ENCODE measurements at places on chromosomes 1 and 21. TPM values are rescaled to one million over a fixed set of nuclear protein-coding genes. Genes with fewer than 3 reads are reported as not detected.
A peak's percentile ranks its signal among the peaks of the same experiment; 100 is the strongest.

GRCh38 chr1:151626740-151627334, 15.0 kb downstream of the SNX27 start:
- no peak overlapping the region for H3K27ac ChIP-seq
- H3K36me3 ChIP-seq, result no peaks in the 10 kb centered on the region
- no peak overlapping the region for H3K4me3 ChIP-seq
- no peak for DNase-seq
- peaks cover 1% of the 10 kb centered on the region for H3K4me1 ChIP-seq

DNA sequence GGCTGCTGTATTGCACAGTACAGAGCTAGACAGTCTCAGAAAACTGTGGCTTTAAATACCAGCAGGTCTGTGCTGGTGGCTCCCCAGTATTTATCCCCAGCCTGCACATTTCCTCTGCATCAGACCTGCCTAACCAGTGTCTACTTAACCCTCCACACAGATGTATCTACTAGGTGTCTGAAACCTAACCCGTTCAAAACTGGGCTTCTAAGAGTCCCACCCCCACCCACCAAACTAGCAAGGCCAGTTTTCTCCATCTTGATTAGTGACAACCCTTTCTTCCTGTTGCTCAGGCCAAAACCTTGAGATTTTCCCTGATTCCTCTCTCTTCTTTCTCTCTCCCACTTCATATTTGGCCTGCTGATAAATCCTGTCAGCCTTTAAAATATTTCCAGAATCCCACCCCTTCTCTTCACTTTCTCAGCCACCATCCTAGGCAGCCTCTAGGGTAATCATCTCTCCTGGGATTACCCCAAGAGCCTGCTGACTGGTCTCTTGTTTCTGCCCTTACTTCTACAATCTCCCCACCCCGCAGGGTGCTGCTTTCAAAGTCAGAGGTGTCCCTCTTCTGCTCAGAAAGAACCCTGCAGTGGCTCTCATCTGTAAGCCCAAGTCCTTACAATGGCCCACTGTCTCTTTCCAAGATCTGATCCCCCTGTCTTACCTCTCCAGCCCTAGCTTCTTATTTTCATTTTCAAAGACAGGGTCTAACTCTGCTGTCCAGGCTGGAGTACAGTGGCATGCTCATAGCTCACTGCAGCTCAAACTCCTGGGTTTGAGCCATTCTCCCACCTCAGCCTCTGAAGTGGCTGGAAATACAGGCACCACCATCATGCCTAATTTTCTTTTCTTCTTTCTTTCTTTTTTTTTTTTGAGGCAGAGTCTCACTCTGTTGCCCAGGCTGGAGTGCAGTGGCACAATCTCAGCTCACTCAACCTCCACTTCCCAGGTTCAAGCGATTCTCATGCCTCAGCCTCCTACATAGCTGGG, 45.2 kb downstream of the H3-3A start:
- no peaks in the 10 kb centered on the region for H3K36me3 ChIP-seq
- no peak for DNase-seq
- no peaks in the 10 kb centered on the region for H3K27me3 ChIP-seq
- no peak overlapping the region for H3K4me3 ChIP-seq
- H3K4me1 ChIP-seq, result peaks cover 20% of the 10 kb centered on the region

DNA sequence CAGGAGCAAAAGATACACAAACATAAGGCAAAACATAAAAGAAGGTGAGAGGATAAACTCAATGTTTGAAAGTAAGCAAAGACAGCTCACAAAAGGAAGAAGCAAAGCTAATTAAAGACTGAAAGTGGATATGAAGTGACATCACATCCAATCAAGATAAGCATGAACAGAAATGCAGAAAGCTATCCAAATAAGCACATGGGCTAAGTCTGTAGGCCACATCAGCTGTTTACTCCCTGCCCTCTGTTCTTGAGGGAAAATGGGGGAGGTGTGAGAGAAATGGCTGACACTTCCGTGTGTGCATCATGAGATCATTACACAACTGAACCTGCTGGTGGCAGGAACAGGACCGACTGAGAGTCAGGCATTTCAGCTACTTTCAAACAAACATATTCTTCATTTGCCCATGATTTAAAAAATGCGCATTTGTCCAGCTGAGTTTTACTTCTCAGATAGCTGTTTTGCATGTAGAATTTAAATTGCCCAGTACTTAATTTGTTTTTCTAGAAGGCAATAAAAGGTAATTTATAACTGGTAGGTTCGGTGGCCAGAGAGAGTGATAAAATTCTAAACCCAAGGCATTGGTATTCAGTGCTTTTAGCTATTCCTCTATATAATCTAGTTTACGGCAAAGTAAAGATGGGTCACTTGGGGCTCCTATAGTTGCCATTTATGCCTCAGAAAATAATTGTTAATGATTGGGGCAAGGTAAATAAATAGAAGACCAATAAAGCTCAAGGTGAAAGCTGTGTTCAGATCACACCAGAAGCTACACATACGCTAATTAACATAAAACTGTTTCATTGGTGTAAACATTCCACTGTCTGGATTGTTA, 27.2 kb upstream of the MAN1A2 start:
- no peak overlapping the region for H3K4me3 ChIP-seq
- H3K4me1 ChIP-seq, result peaks cover 6% of the 10 kb centered on the region
- no peaks in the 10 kb centered on the region for H3K27me3 ChIP-seq
- no peak for DNase-seq
- no peak overlapping the region for H3K27ac ChIP-seq

- H3K4me1 ChIP-seq, result no peaks in the 10 kb centered on the region
- DNase-seq, result no peak
- H3K27ac ChIP-seq, result no peak overlapping the region
- no peak overlapping the region for H3K4me3 ChIP-seq
- no peaks in the 10 kb centered on the region for H3K36me3 ChIP-seq
These were observed 30.5 kb downstream of the SIM2 start for GRCh38 chr21:36729310-36729970.

DNA sequence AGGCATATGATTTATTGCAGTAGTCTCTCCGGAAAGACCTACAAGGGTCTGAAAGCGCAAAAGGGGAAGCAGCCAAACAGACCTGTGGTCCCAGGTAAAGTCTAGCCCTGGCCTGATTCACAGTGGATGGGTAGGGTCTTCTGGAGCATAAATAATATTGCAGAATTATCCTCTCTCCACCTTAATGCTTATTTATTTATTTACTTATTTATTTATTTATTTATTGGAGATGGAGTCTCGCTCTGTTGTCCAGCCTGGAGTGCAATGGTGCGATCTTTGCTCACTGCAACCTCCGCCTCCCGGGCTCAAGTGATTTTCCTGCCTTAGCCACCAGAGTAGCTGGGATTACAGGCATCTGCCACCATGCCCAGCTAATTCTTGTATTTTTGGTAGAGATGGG, 11.8 kb upstream of the KLHDC8A start:
- no peaks in the 10 kb centered on the region for H3K36me3 ChIP-seq
- H3K27me3 ChIP-seq, result no peaks in the 10 kb centered on the region
- H3K4me3 ChIP-seq, result no peak overlapping the region
- no peak overlapping the region for H3K27ac ChIP-seq
- no peak for DNase-seq
- H3K4me1 ChIP-seq, result peaks cover 6% of the 10 kb centered on the region

The SMPDL3B gene
- total RNA-seq, result 2.0 TPM

DNA sequence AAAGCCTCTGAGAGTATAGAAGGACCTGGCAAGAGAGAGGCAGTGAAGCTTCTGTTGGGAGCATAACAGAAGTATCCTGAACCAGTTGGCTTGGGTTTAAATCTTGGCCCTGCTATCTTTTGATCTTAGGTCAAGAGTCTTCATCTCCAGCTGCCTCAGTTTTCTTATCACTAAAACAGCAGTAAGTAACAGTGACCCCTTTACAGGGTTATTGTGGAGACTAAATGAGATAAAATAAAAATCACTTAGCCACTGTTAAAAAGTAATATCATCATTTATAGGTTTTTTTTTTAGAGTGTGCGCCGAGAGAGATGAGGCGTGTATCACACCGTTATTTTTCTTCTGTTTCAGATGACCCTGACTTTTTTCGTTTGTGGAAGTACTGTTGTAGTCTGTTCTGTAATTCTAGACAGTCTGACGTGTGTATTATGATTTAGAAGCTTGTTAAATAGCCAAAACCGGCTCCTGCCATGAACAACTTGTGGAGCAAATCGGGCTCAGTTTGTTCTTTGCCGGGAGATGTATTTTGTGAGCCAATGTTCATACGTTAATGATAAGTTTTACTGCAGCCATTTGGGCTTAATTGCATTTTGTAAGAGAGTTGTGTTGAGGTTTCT, 1.1 kb downstream of the THRAP3 start:
- H3K36me3 ChIP-seq, result no peaks in the 10 kb centered on the region
- no peaks in the 10 kb centered on the region for H3K27me3 ChIP-seq
- H3K27ac ChIP-seq, result peak overlapping the region; percentile 97
- H3K4me1 ChIP-seq, result peaks cover 54% of the 10 kb centered on the region

The CELA2A gene
- not detected for total RNA-seq

The KPRP gene
- 1.2 TPM for total RNA-seq

DNA sequence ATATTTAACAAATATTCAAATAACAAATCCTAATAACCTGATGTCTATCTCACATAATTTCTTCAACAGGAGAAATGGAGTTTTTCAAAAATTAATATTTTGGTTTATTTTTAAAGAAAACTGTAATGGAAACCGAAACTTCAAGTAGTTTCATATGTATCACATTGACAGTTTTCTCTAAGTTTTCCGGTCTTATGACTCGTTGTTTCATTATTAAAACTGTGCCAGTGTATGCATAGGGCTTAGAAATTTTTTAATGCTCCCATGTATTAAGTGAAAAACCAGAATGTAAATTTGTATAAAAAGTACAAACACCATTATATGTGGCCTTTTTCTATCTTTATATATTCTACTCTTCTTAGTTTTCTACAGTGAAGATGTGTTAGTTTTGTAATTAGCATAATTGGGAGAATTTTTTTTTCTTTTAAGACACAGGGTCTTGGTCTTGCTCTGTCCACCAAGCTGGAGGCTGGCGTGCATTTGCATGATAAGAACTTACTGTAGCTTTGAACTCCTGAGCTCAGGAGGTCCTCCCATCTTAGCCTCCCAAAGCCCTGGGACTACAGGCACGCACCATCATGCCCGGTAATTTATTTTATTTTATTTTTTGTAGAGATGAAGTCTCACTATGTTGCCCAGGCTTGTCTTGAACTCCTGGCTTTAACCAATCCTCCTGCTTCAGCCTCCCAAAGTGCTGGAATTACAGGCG, 43.9 kb upstream of the SAMSN1 start:
- H3K4me1 ChIP-seq, result no peaks in the 10 kb centered on the region
- H3K4me3 ChIP-seq, result no peak overlapping the region
- no peaks in the 10 kb centered on the region for H3K36me3 ChIP-seq
- H3K27ac ChIP-seq, result no peak overlapping the region

DNA sequence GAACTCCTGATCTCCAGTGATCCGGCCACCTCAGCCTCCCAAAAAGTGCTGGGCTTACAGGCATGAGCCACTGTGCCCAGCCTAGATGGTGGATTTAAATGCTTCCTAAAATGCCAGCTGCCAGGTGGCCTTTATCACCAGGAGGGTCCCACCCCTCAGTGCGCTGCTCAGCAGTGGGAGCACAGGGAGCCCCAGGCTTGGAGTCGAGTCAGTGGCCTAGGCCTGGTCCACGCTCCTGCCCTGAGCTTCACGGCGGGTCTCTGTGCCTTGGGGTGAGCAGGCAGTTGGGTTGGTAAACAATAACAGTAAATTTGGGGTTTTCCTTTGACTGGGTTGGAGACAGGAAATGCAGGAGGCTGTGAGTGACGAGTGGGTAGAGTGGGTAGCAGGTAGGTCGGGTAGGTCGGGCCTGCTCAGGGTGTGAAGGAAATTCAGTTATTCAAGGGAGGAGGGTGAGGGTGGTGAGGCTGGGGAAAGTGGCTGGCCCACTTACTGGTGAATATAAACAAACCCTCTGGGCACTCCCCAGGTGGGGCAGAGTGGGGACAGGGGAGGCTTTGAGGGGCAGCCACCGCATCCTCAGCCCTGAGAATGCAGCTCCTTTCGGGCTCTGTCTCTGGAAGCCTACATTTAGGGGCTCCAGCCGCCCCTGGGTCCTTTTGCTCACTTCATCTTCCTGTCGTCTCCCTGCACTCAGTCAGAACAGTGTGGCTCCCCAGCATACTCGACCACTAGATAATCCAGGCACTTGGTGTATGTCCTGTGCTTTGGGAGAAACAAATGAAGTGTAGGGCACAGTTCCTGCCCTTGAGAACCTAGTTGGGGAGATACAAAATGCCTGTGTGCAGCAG, 33.5 kb upstream of the IL19 start:
- peaks cover 16% of the 10 kb centered on the region for H3K36me3 ChIP-seq
- H3K4me3 ChIP-seq, result no peak overlapping the region
- no peak for DNase-seq
- no peaks in the 10 kb centered on the region for H3K27me3 ChIP-seq

The DNAJC28 gene
- total RNA-seq, result 1.5 TPM

GRCh38 chr21:45584786-45585185, 42.5 kb upstream of the SLC19A1 start:
- no peak overlapping the region for H3K4me3 ChIP-seq
- no peaks in the 10 kb centered on the region for H3K36me3 ChIP-seq
- DNase-seq, result no peak
- no peaks in the 10 kb centered on the region for H3K27me3 ChIP-seq
- peaks cover 2% of the 10 kb centered on the region for H3K4me1 ChIP-seq

GRCh38 chr21:16124378-16125138, 394.8 kb downstream of the USP25 start:
- peaks cover 13% of the 10 kb centered on the region for H3K4me1 ChIP-seq
- H3K4me3 ChIP-seq, result peak overlapping the region; percentile 20
- no peaks in the 10 kb centered on the region for H3K27me3 ChIP-seq
- no peaks in the 10 kb centered on the region for H3K36me3 ChIP-seq
- DNase-seq, result no peak
- H3K27ac ChIP-seq, result peak overlapping the region; percentile 57

- H3K27ac ChIP-seq, result peak within 1 kb of the TSS; percentile 84
- no peak for DNase-seq
- peak within 1 kb of the TSS; percentile 79 for H3K4me3 ChIP-seq
- H3K27me3 ChIP-seq, result no peaks in the 10 kb centered on the region
- no peaks in the 10 kb centered on the region for H3K36me3 ChIP-seq
These were observed at the start of gene ARL8A for GRCh38 chr1:202144402-202145067. Gene ARL8A, minus strand, starts transcription at chr1:202144737. Its CDS starts 165 bp downstream, at chr1:202144572.

The KCNJ6 gene
- total RNA-seq, result not detected

The MRPL20 gene
- total RNA-seq, result 84.2 TPM

The RXFP4 gene
- total RNA-seq, result not detected

DNA sequence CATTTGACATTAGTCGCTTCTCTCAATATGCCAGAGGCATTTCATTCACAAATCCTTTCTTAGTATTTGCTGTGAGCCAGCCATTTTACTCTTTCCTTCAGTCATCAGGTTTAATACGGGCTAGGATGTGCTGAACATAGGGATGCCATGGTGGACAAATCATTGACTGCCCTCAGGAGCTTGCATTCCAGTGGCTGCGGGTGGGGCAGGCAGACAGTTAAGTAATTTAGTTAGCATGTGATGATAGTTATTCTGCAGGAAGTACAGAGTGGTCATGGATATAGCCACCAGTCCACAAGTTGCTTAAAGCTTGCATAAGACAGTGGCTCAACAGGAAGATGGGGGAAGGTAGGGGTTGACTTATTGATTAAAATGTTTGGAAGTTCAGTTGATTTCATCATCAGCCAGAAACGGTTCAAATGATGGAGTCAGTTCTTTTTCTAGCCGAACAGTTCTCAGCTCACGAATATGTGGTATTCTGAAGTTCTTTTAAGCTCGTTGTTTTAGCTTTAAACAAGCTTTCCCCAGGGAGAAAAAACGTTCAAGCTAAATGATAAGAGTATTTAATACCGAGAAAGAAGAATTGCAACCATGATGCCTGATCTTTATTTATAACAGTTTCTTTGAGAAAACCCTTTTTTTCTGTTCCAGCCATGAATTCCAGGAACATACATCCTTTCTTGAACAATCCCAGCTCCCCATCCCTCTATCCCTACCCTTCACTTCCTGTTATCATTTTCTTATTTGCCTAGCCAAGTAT, 1.4 kb downstream of the SLC22A15 start:
- no peaks in the 10 kb centered on the region for H3K27me3 ChIP-seq
- H3K36me3 ChIP-seq, result no peaks in the 10 kb centered on the region
- H3K4me3 ChIP-seq, result peak overlapping the region; percentile 70
- peak overlapping the region; percentile 81 for H3K27ac ChIP-seq
- DNase-seq, result no peak
- H3K4me1 ChIP-seq, result peaks cover 15% of the 10 kb centered on the region

The HAO2 gene
- not detected for total RNA-seq

The ZNF362 gene
- total RNA-seq, result 24.6 TPM

All from vagina (tissue), 2 donors.